ENCODE measurements at places on chromosomes 2 and 18.

DNA sequence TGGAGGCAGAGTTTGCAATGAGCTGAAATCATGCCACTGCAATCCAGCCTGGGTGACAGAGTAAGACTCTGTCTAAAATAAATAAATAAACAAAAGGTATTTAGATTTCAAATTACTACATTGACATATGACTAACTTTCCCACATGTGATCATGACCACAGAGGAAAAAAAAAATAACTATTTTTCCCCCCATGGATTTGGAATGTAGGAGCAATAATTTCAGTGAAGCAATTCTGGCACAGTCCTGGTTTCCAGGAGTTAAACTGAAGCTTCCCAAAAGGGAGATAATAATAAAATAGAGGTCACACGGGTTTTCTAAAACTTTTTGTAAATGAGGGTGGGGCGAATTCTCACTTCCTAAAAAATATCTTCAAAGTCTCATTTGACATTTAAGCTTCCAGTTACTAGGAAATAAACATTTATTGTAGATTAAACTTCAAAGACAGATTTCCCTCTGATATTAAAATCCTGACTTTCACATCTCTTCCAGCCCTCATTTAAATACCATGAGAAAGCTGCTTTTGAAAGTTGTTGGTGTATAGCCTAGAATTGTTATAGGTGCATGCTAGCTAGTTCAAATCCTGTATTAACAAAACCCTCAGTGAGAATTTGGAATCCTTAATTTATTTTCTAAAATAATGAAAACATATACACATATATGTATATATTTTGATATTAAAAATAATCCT, 20.7 kb downstream of the SLC19A3 start:
- no peak for DNase-seq

- no peak for DNase-seq
These were observed 352.2 kb downstream of the CYRIA start for GRCh38 chr2:16313235-16313975.

- DNase-seq, result no peak
These were observed 6.4 kb upstream of the DSG2 start for GRCh38 chr18:31491586-31491985.

GRCh38 chr2:149544692-149545091, 42.9 kb downstream of the MMADHC start:
- no peak for DNase-seq

- DNase-seq, result no peak
These were observed 25.2 kb downstream of the TWSG1 start for GRCh38 chr18:9359796-9360195.

- no peak for DNase-seq
These were observed 127.6 kb upstream of the LINC00305 start for GRCh38 chr18:64276311-64277090.

GRCh38 chr18:35122586-35123224, 81.5 kb downstream of the MAPRE2 start:
- DNase-seq, result no peak

DNA sequence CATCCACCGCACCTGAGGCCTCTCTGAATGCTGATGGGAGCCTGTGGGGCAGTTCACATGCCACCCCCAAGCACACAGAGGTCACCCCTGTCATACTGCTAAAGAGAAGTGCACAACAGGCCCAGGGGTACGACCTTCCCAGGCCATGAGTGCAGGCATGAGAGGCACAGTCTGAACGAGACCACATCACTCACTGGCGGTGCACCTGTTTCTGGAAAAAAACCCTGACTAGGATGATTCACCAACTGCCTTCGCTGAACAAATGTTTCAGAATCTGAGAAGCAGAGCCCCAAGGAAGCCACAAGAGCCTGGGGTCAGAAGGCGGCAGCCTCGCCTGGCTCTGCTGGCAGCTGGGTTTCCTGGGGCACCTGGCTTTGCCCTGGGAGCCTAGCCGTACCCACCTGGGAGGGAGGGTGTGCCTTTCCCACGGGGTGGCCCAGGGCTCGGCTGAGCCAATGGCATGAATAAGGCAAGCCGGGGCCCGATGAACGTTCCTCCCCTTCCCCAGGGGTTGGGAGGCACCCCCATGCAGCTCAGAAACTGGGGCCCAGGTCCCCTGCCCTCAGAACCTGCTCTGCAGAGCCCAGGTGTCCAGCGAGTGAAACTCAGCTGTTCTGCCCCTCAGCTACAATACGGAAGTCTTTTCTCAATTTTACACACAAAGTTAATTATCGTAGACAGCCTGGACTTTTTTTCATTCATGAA, 73.8 kb downstream of the HDAC4 start:
- no peak for DNase-seq
